ENCODE measurements at places on chromosomes 2 and 18.

- DNase-seq = no peak
These were observed 38.4 kb downstream of the SLC9A2 start for GRCh38 chr2:102657770-102658169.

DNA sequence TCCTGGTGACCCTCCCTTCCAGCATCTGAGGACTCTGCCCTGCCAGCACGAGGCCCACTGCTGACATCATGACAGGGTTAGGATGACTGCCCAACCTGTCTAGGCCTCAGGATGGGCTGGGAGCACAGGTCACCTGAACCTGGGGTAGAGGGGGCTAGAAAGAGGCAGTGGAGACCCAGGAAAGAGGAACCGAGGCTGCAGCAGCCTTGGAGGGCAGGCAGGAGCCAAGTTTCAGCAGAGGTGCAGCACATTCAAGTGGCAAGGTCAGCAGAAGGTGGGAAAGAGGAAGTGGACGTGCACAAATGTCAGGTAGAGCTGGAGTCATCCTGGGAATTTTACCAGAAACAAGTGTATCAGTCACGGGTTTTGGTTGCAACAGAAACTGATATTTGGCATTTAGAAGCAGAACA, 13.6 kb upstream of the RAB10 start:
- DNase-seq = no peak

DNA sequence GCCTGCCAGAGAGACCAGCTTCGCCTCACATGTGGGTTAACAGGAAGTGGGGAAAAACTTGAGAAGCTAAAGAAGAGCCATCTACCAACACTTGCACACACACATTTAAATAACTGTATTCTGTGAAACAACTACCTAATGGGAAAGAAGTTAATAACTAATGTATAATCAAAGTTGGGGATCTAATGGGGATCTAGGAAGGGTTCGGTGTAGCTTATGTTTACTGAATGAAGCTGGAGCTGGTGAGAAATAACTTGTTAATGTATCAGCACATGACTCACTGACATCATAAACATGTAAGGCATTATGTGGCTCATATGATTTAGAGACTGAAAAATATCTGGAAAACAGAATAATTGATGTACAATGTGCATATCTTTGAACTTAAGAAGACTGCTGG, 421.3 kb upstream of the NXPH2 start:
- DNase-seq = no peak

DNA sequence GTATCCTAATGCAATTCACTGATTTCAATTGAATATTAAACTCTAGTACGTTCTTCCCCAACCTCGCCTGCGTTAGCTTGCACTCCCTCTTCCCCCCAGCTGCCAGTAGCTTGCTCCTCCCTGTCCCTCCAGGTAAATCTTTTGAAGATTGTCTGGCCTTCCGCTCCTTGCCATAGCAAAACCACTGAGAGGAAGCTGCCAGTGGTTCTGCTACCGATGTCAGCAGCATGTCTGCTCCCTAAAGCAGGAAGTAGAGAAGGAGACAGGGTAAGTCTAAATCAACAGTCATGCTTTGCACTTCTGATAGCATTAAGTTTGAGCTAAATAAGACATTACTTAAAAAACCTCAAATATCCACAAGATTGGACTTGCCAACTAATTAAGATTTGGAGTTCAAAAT, 89.1 kb downstream of the SCN2A start:
- no peak for DNase-seq

- DNase-seq = no peak
These were observed 186.8 kb upstream of the LRATD1 start for GRCh38 chr2:14445670-14446069.

- DNase-seq = no peak
These were observed 560.0 kb downstream of the ADCYAP1 start for GRCh38 chr18:1464444-1465217.

DNA sequence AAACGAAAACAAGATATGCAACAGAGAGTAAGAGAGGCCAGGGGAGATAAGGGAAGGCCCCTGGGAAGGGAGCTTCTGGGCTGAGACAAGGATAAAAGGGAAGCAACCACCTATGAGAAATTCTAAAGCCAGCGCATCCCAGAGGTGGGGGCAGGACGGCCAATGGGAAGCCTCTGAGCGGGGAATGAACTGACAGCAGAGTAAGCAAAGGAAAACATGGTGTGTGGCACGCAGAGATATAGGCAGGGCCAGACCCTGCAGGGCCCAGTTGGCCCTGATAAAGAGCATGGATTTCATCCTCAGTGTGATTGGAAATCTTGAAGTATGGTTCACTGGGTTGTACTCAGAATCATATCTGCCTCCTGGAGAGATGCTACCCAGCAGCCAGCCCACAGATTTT, 78.7 kb downstream of the IRS1 start:
- no peak for DNase-seq

All from iris pigment epithelial cell (primary cell).